ENCODE measurements at places on chromosomes 12 and 14. TPM values are rescaled to one million over a fixed set of nuclear protein-coding genes. Genes with fewer than 3 reads are reported as not detected.

DNA sequence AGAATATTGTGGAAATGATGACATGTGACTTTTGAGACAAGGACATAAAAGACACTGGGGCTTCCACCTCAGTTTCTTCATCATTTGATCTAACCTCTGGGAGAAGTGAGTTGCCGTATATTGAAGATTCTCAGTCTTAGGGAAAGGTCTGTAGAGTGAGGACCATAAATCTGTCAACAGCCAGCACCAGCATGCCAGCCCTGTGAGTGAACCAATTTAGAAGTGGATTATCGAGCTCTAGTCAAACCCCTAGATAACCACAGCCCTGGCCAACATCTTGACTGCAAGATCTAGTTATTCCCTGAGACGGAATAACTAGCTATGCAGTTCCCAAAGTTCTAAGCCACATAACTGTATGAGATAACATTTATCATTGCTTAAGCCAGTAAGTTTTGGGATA is 108.8 kb upstream of the PTPRR start:
- DNase-seq: no peak

DNA sequence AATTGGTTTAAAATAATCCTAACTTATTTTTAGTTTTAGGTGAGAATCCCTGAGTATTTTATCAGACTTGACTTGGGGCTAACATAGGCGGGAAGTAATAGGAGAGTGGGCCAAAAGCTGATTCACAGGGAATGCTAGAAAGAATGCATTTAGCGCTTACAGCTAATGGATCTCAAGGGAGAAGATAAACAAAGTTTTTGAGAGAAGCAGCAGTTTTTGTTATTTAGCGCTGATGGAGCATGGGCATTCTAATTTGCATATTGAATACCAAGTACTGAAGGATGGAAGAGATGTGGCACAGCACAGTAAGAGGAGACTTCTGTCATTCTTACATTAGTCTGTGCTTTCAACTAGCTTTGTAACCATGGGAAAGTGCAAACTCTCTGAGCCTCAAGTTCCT is 436.0 kb upstream of the FBXO33 start:
- no peak for DNase-seq

- no peak for DNase-seq
These were observed 58.2 kb upstream of the STRN3 start for GRCh38 chr14:31084385-31084784.

DNA sequence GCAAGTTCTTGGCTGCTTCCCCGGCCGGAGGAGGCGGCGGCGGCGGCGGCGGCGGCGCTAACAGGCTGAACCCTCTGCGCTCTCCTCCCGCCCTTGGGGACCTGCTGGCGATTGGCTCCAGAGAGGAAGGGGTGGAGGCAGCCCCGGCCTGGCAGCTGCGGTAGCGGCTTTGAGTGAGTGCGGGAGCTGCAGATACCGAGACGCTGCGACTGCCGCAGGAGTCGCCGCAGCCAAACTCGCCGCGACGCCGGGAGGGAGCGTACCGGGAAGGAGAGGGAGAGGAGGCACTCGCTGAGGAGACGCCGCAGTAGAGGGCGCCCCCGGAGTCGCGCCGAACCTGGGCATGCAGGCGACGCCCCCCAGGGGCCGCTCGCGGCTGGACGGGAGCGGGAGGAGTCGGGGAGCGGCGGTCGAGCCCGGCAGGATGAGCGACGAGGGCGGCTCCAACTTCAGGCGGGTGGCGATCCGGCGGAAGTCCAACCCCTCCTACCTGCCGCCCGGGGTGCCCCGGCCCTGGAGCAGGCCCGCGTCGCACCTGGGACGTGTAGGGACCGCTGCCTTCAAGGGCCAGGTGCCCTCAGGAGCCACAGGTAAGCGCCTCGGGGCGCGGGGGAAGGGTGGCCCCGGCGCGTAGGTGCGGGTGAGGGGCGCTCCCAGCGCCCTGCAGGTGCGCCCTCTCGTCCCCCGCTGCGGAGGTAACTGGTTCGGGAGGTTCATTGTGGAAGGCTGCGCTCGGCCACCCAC is at the start of gene FGD4:
Gene FGD4 (plus strand): TSS at position 189 of the 744 bp plus-strand sequence.
- peak; percentile 93 for DNase-seq

GRCh38 chr12:59113831-59114615 is 193.7 kb upstream of the LRIG3 start:
- DNase-seq: no peak

GRCh38 chr12:48189331-48190125 is 6.1 kb downstream of the CCDC184 start:
- peak; percentile 92 for DNase-seq

- DNase-seq: no peak
These were observed 25.1 kb upstream of the GPHB5 start for GRCh38 chr14:63343878-63344277.

DNA sequence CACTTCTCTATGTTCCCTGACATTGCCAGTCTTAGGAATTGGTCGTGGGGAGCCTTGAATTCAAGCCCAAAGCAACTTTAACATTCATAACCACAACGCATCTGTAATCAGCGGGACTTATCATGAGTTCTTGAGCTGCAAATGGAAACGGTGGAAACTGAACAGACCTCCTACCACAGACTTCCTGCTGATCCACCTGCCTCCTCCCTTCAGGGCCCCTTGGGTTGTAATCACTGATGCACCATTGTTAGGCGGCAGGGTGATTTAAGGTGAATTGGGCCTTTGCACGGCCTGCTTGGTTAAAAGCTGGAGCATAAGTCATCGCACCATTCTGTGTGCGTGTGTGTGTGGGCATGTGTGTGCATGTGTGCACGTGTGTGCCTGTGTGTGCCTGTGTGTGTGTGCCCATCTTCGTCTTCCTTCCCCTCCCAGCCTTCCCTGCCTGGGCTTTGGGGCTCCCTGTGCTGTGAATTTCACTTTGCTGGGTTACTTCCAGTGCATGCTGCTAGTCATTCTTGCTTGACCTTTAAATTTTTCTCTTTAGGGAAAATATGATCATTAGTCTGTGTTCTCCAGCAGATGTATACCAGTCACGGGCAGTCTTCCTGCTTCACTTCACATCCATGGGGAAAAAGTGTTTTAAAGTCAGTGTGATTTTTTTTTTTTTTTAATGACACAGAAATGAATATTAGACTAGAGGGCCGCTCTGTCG is 29.1 kb downstream of the CHST11 start:
- DNase-seq: no peak

GRCh38 chr14:68562911-68563250 is 230.0 kb downstream of the ZFP36L1 start:
- DNase-seq: no peak

- no peak for DNase-seq
These were observed 61.1 kb downstream of the TBX5 start for GRCh38 chr12:114344831-114345230.

GRCh38 chr14:68543516-68543915 is 249.4 kb downstream of the ZFP36L1 start:
- DNase-seq: peak; percentile 77

DNA sequence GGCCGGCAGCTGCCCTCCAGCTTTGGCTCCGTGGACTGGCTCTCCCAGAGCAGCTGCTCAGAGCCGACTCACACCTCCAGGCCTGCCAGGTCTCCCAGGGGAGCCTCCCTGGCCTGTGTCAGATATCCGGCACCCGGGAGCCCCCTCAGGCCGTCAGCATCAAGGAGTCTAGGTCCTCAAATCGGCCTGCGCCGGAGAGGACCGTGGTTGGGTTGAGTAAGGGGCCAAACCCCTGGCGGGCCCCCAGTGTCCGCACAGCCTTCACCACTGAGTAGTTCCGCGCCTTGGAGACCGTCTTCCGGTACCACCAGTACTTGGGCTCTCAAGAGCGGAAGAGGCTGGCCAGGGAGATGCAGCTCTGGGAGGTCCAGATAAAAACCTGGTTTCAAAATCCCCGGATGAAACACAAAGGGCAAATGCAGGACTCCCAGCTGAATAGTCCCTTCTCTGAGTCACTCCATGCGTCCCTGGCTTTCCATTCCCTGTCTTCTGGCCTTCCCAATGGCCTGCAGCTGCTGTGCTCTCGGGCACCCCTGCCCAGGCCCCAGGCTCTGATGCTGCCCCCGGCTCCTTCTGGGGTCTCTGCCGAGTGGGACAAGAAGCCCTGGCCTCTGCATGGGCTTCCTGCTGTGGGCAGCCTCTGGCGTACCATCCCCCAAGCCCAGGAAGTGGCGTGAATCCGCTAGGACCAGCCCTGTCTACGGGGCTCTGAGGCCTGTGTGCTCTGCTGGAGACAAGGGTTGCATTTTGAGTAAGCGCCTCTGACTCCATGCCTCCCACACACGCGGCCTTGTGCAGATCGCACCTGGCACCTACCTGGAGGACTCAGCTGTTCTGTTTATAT is 245.1 kb upstream of the ATXN7L3B start:
- DNase-seq: no peak

DNA sequence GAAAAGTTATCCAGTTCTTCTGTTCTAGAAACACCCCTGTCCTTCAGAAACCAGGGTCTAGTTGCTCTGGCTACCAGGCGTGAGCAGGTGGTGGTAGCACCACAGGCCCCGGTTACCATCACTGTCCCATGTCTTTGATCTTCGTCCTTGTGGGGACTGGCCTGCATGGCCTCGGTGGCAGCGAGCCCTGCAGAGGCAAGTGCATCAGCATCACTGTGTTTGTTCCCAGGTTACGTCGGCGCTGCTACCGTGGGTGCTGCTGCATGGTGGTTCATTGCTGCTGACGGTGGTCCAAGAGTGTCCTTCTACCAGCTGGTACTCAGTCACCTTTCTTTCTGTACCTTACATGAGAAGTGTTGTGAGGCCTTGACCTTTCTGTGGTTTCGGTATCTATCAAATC is 58.9 kb downstream of the ANAPC7 start:
- DNase-seq: no peak

GRCh38 chr14:55361190-55361589 is 50.4 kb downstream of the ATG14 start:
- no peak for DNase-seq

GRCh38 chr14:67358924-67359774 is 455 bp downstream of the ATP6V1D start:
- no peak for DNase-seq

- no peak for DNase-seq
These were observed 133.4 kb downstream of the RFLNA start for GRCh38 chr12:124428136-124428791.

GRCh38 chr12:81492131-81492720 is 266.9 kb downstream of the PPFIA2 start:
- no peak for DNase-seq

DNA sequence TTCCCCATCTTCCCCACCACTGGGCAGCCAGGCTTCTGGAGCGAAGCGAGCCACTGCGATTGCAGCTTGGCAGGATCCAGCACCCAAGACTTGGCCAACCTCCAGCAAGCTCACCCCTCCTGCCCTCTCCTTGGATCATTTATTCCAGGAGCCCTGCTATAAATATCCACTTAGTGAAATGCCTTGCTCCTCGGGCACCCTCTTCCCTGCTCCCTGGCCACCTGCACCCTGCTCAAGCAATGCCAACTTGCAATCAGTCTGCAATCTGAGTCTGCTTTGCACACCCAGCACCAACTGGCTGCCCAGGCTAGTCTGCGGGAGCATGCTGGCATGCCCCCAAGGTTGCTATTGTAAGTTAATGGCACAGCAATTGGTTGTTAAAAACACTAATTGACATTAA is 666.0 kb downstream of the MED13L start:
- no peak for DNase-seq

GRCh38 chr12:122138181-122138580 is 35.8 kb downstream of the IL31 start:
- no peak for DNase-seq

DNA sequence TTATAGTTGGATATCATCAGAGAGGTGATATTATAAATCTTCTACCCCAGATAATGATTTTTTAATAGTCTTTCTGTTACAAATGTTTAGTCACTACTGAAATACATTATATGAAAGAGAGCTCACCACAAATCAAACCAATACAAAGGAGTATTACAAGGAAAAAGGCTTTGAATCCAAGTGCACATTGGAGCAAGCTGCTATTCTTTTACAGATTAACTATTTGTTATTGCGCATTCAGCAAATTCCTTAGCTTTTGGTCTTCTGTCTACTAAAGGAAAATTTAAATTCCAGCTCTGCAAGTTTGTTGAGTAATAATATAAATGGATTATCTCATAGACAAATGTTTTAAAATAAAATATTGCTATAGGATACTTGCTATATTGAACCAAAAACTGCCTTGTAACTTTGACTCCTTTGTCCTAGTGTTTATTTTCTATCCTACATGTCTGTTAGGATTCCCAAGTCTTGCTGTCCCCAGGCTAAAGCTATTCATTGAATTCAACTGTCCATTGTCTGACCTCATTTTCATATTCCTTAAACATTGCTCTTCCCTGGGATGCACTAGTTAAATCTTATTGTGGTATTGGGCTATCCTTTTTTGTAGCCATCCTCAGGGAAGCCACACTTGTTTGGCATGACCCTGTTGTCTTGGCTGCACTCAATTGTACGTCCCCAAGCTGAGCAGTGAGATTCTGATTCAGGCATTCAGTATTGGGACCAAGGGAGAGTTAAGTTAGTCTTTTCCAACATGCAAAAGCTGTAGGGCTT is 41.5 kb downstream of the PDE3A start:
- no peak for DNase-seq

- DNase-seq: no peak
These were observed 497.5 kb downstream of the RERGL start for GRCh38 chr12:17592472-17592871.

GRCh38 chr12:79422060-79422812 is 268.5 kb downstream of the PAWR start:
- no peak for DNase-seq

GRCh38 chr12:114783089-114783618 is 99.2 kb upstream of the TBX3 start:
- DNase-seq: no peak

GRCh38 chr12:103745962-103746361 is 95.1 kb downstream of the NT5DC3 start:
- no peak for DNase-seq

- DNase-seq: no peak
These were observed 258.2 kb downstream of the PHLDA1 start for GRCh38 chr12:75773377-75773776.

DNA sequence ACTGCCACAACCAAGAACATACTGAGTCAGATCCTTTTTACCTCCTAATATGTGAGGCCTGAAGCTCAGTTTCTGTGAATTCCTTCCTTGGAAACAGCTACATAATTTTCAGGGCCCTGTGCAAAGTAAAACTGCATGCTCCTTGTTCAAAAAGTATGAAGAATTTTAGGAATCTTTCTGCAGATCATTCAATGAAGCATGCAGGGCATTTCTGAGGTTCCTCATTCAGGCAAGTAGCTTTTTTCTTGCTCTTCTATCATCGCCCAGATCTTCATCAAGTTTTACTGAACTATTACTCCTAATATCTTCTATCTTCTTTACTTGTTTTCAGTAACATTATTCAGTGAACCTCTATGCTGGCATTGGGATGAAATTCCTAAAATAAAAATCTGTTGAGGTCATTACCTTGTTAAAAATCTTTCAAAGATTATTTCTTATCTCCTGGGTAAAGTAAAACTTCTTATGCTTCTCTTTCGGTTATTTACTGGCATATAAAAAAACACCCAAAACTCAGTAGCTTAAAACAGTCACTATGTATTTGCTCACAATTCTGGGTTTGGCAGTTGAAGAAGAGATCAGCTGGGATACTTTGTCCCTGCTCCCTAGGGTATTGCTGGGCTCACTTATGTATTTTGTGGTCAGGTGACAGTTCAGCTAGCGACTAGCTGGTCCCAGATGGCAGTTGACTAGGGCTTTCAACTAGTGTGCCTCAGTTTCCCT is 42.6 kb upstream of the KRR1 start:
- no peak for DNase-seq

The RNASE7 gene
- total RNA-seq: not detected

The CLECL1 gene
- not detected for total RNA-seq

The LGR5 gene
- total RNA-seq: not detected

The C12orf56 gene
- total RNA-seq: 0.11 TPM

The TAS2R42 gene
- not detected for total RNA-seq

The HOXC12 gene
- not detected for total RNA-seq

The FCF1 gene
- 19.1 TPM for total RNA-seq

The ATP5F1B gene
- 441 TPM for total RNA-seq

The SPATA7 gene
- total RNA-seq: 22.9 TPM

Measured in esophagus muscularis mucosa (tissue), 4 donors.